ENCODE measurements at places on chromosomes 5 and 9.
A peak's percentile ranks its signal among the peaks of the same experiment; 100 is the strongest.

DNA sequence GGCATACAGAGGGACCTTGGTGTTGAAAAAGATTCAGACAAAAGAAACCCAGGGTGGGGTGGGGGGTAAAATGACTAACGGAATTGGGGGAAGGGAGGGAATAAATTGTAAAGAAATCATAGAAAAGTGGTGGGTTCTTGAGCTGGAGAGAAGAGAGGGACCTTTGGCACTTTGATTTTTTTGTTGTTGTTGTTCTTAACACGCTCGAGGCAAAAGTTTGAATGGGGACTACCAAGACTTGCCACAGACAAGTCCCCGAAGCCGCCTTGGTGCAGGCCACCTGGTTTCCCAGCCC, 616 bp downstream of the VCAN start:
- no peak for DNase-seq

GRCh38 chr9:110087605-110088004, 120.4 kb downstream of the C9orf152 start:
- no peak for DNase-seq

- no peak for DNase-seq
Measured at GRCh38 chr5:24621792-24622191, 23.0 kb downstream of the CDH10 start.

DNA sequence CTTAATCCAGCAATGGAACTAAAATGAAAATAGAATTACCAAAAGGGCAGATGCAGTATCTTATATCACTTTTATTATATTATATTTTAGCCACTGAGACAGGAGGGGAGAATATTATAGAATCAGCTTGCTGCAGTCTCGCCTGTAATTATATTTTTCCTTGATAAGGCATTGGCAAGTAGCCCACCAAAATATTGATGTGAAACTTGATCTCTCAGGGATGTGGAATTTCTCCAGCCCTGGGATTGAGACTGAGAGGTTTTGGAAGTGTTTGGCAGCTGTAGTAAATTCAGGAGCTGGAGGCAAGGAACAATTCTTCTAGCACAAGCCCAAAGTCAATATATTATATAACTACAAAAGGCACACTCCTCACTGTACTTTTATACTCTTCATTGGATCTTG, 142.1 kb upstream of the ADAMTSL1 start:
- peak; percentile 35 for DNase-seq

- peak; percentile 19 for DNase-seq
Measured at GRCh38 chr5:32916648-32917047, 205.5 kb downstream of the NPR3 start.

DNA sequence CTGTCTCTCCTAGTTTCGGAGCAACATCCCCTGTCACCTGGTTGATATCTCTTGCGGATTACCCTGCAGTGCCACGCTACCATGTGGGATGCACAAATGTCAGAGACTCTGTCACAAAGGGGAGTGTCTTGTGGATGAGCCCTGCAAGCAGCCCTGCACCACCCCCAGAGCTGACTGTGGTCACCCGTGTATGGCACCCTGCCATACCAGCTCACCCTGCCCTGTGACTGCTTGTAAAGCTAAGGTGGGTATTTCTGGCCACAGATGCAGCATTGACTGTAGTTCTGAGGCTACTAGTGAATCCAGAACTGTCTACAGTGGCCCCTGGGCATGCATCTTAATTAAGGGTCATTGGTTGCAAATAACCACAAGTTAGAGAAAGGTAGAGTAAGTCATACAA, 50.8 kb downstream of the AQP7 start:
- DNase-seq: no peak

DNA sequence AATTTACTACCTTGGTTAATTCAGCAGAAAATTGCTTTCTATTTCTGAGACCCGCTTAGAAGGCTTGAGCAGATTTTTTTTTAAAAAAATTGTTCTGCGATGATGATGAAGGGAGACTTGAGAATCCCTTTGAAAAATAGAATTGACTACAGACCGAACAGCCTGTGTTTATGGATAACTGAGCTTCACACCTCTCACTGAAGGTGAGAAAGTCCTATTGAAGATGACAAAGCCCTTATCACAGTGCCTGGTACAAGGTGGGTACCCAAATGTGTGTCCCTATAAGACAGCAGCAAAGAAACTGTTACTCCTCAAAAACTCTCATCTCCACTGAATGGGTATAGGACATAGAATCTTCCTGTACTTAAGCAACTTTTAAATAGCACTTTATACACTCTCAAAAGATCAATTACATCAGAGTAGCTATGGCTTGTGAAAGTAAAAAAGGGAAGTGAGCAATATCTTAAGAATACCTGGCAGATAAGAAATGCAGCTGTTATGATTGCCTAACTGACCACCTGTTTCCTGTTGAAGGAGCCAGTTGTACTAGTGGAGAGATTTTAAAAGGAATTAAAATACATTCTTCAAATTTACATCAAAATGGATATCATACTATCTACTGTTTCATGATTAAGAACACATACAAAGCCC, 419.7 kb downstream of the CHSY3 start:
- DNase-seq: no peak

- DNase-seq: no peak
Measured at GRCh38 chr9:109710830-109711229, 69.2 kb upstream of the PALM2AKAP2 start.

GRCh38 chr5:74580729-74581109, 59.8 kb downstream of the ENC1 start:
- no peak for DNase-seq

DNA sequence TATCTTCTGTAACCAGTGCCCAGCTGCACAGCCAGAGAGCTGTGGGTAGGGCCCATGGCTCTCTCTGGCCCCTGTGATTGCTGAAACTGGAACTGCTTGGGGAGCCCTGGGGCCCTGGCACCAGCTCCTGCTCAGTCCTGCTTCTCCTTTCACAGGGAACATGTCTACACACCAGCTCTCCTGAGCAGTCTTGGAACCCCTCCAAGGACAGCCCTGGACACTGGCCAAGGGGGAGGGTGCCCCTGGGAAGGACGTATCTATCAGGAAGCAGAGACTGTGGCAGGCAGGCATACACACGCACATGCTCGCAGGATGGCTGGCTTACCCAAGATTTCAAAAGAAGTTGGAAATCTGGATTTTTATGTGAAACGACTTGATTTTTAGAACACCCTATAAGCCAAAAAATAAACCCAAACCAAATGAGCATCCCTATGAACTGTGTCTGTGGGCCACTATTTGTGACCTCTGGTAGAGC, 8.8 kb upstream of the TRAF1 start:
- peak; percentile 97 for DNase-seq

DNA sequence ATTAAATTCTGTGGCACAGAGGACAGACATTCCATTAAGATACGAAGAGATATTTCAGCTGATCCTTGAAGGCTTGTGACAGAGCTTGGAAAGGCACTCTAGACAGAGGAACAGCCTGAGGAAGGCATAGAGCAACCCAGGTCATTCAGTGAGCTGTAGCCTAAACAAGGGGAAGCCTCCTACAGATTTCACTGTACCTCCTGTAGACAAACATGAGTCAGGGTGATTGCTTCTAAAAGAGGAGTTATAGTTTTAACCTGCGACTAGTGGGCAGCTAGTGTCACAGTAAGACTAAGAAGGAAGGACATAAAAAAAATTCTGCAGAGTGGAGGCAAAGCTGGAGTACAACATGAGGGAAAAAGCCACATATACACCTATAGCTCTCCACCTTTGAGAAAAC, 43.5 kb upstream of the ANKDD1B start:
- DNase-seq: no peak

- no peak for DNase-seq
Measured at GRCh38 chr5:15027764-15028163, 156.2 kb upstream of the ANKH start.

DNA sequence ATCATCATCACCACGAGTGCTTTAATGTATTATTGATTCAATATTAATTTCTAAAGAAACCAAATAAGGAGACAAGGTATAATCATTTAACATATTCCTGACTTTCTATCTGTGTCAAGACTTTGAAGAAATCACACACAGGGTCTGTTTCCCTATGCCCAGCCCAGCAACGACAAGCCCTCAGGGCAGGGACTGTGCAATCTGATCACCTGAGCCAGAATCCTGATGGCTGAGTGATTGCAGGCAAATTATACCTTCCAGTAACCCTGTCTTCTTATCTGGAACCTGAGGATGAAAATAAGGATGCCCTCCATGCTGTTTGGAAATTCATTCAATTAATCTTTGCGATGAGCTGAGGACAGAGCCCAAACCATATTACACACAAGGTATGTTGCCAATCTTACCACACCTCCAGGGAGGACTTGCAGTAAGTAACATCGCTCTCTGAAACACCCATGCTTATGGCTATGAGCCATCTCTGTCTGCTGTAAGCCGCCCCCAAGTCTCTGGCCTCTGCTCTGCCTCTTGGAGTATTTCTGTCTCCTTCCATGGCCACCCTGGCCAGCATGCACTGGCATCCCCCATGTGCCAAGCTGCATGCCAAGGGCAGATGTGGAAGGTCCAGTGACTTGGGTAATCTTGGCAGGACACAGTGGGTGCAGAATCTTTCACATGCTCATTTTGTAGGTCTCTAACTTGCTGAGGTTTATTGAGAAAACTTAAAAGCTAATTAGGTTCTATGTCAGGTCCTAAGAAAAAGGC, 10.6 kb downstream of the TAS2R1 start:
- no peak for DNase-seq

GRCh38 chr9:21974343-21974721, 19.9 kb downstream of the CDKN2A start:
- no peak for DNase-seq

- DNase-seq: no peak
Measured at GRCh38 chr5:90353254-90353653, 56.3 kb downstream of the CETN3 start.

DNA sequence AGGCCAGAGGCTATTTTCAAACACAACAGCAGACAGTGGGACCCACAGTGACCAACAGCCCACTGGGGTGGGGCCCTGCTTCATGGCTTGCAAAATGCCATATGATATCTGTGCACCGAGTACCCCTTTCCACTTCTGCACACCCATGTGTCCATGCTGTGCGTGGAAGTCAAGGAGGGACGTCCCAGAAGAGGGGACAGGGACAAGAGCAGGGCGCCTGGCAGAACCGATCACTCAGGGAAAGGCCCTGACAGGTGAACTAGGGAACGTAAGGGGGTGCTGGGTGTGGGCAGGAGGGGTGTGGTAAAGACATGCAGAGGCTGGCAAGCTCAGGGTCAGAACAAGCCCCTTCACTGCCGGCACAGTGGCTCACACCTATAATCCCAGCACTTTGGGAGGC, 7.6 kb upstream of the TTLL11 start:
- no peak for DNase-seq

GRCh38 chr9:134888603-134889190, 8.1 kb downstream of the FCN2 start:
- DNase-seq: peak; percentile 23

DNA sequence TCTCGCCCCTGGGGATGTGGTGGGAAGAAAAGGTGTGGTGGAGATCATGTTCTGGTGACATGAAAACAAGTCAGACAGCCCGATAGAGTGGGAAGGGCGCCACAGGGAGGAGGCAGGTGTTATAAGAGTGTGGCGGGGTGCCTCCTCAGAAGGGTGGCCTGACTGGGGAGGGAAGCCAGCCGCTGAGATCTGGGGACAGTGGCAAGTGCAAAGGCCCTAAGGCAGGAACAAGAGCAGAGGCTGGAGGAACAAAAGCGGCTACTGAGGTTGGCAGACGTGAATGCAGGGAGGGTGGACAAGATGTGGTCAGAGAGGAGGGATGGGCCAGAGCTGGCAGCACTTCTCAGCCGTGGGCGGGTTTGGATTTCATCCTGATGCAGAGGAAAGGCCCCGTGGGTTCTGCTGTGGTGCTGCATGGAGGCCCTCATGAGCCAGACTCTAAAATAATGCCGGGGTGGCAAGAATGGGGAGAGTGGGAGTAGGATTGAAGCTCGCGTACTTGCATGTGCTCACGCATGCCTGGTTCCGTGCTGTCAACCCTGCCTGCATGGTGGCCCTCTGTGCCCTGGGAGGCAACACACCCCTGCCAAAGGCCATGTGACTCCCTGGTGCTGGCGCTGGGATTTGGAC, 89.2 kb downstream of the MVB12B start:
- no peak for DNase-seq

- no peak for DNase-seq
Measured at GRCh38 chr5:153212471-153212870, 278.0 kb upstream of the GRIA1 start.

- DNase-seq: no peak
Measured at GRCh38 chr5:154485096-154485491, 7.1 kb upstream of the HAND1 start.
